ENCODE measurements at places on chromosomes 7 and 10. TPM values are rescaled to one million over a fixed set of nuclear protein-coding genes. Genes with fewer than 3 reads are reported as not detected.

Gene CYP3A7
- total RNA-seq: not detected

Gene WDR91
- 8.4 TPM for total RNA-seq

Gene BMPR1A
- 29.4 TPM for total RNA-seq

Gene WASL
- total RNA-seq: 27.6 TPM

Gene KLF14
- total RNA-seq: 0.05 TPM

Gene CC2D2B
- not detected for total RNA-seq

Gene NAT16
- 0.17 TPM for total RNA-seq

Gene NPTX2
- total RNA-seq: not detected

Gene STYXL1
- 39.2 TPM for total RNA-seq

Gene RSPH10B
- total RNA-seq: 0.09 TPM

Gene SPDYE6
- total RNA-seq: not detected

Gene NUTM2B
- 0.50 TPM for total RNA-seq

Gene TRIM50
- total RNA-seq: not detected

Gene GBX1
- total RNA-seq: not detected

Gene TMEM273
- total RNA-seq: not detected

Gene PRKG1
- not detected for total RNA-seq

Gene ANXA8
- 27.8 TPM for total RNA-seq

Gene EGR2
- total RNA-seq: 0.86 TPM

Gene EPHB4
- 45.6 TPM for total RNA-seq

Gene AGAP9
- total RNA-seq: 12.1 TPM

Gene TMEM225B
- total RNA-seq: 0.92 TPM

Gene NCF1
- not detected for total RNA-seq

Gene TMEM213
- total RNA-seq: not detected

Gene STAMBPL1
- total RNA-seq: 32.7 TPM

Gene TMEM229A
- not detected for total RNA-seq

Gene SFRP5
- total RNA-seq: 2.4 TPM

Gene KAT6B
- 7.1 TPM for total RNA-seq

Gene ATG9B
- total RNA-seq: 0.14 TPM

Gene ECHDC3
- 9.0 TPM for total RNA-seq

Gene CFAP70
- 0.19 TPM for total RNA-seq

Gene NYAP1
- total RNA-seq: 1.1 TPM

Measured in A549 treated with DMSO at 1 μM for 4 hours (cell line).